Activated CD4-positive, alpha-beta T cell treated with anti-CD3 and anti-CD28 coated beads for 4 hours (primary cell): ENCODE measurements at places on chromosomes 12 and 14.

DNA sequence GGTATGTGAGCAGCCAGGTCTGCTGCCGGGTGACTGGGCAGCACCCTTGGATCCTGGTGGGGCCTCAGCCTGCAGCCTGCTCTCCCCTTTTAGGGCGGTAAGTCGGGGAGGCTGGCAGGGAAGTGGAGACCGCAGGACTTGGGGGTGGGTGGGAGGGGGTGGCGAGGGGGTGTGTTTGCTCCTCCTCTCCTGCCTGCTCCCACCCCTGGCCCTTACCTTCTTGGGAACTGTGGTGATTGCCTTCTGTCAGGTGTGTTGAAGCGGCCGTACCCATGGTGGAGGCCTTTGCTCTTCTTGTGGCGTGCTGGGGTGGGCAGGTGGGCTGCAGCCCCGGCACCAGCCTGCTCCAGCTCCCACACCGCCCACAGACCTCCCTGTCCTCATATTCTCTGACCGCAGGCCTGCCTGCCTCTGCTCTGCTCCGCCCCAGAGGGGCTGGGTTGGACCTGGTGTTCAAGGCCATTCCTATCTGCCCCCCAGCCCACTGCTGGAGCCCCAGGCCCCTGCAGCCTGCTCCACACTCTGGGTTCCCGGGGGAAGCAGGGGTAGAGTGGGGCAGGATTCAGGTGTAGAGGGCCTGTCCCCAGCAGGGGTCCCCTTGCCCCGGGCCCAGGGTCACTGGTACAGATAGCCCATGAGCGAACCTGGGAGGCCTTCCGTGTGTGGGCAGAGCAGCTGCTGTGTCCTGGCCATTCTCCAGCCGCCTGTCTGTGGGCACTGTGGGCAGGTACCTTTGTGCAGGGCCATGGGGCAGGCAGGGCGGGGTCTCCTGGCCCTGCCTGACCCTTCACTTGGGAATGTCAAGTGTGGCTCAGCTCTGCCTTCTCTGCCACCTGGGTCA is 5.2 kb downstream of the TEDC1 start:
- DNase-seq: no peak

GRCh38 chr14:69484444-69485314 is at the start of gene PLEKHD1:
Gene PLEKHD1, plus strand, starts transcription at chr14:69484728. Its CDS starts 238 bp downstream, at chr14:69484966.
- no peak for DNase-seq

DNA sequence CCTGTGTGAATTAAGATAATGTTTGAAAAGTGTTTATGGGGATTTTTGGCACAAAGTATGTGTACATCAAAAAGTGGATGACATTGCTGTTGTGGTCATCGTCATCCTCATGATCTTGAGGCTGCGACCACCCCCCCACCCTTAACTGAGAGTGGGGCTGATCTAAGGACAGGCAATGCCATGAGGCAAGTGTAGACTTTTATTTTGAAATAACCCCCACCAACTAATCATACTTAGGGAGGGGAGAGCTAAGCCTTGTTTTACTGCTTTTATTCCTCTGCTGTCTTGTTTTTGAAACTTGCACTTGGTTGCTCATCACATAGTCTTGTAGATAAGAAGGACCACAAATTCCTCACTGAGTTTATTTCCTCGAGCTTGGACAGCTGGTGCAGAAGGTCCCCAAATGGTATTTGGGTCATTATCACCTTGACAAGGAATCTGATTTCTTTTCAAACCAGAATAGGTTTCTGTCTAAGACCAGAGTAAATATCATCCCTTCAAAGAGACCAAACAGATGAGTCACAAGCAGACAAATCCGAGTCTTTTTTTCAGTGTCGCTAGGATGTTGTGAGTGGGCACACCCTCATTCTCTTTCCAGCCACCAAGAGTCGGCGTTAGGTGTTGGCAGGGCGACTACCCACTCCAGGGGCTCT is 23.9 kb upstream of the SMOC1 start:
- no peak for DNase-seq

DNA sequence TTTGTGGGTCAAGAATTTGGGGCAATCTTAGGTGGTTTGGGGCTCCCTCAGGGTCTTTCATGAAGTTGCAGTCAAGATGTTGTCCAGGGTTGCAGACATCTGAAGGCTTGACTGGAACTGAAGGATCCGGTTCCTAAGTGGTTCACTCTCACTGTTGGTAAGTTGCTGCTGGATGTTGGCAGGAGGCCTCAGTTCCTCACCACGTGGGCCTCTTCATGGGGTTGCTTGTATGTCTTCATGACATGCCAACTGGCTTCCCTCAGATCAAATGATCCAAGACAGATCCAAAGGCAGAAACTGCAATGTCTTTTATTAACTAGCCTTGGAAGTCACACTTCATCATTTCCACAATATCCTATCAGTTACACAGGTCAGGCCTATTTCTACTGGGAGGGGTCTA is 49.2 kb downstream of the ARF6 start:
- DNase-seq: no peak

- DNase-seq: no peak
Measured at GRCh38 chr14:32300136-32300535, 29.0 kb upstream of the AKAP6 start.

GRCh38 chr14:90740081-90740480 is 76.1 kb downstream of the TTC7B start:
- DNase-seq: no peak

DNA sequence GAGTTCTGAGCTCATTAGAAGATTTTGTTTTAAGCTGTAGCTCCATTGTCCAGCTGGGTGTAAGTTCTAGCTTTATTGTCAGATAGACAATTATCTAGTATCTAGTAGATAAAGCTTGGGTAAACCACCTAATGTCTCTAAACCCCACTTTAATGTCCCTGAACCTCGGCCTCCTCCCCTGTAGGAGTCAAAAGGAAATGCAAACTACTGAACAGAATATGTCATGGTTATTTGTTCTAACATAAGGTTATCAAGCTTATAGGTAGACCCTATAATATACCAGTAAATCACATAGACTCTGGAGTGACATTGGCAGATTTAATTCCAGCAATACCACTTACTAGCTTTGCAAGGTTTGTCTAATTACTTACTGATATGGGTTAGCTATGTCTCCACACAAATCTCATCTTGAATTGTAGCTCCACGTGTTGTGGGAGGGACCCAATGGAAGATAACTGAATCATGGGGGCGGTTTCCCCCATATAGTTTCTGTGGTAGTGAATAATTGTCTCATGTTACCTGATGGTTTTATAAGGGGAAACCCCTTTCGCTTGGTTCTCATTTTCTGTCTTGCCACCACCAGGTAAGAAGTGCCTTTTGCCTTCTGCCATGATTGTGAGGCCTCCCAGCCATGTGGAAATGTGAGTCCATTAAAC is 29.4 kb downstream of the BCAT1 start:
- peak; percentile 3 for DNase-seq

DNA sequence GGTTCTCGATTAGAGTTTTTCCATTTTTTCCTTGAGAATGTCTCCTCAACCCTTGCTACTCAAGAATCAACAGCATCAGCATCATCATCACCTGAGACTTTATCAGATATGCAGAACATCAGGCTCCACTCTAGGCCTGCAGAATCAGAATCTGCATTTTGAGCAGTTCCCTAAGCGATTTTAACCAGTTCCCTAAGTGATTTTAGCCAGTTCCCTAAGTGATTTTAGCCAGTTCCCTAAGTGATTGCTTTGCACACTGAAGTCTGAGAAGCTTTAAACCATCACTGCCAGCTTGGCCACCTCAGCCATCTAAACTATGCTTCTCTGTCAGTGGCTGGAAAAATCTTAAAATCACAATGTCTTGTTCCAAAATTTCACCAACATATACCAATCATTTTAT is 29.4 kb upstream of the SLC38A1 start:
- DNase-seq: no peak

- no peak for DNase-seq
Measured at GRCh38 chr14:50834802-50835276, 3.9 kb upstream of the NIN start.

DNA sequence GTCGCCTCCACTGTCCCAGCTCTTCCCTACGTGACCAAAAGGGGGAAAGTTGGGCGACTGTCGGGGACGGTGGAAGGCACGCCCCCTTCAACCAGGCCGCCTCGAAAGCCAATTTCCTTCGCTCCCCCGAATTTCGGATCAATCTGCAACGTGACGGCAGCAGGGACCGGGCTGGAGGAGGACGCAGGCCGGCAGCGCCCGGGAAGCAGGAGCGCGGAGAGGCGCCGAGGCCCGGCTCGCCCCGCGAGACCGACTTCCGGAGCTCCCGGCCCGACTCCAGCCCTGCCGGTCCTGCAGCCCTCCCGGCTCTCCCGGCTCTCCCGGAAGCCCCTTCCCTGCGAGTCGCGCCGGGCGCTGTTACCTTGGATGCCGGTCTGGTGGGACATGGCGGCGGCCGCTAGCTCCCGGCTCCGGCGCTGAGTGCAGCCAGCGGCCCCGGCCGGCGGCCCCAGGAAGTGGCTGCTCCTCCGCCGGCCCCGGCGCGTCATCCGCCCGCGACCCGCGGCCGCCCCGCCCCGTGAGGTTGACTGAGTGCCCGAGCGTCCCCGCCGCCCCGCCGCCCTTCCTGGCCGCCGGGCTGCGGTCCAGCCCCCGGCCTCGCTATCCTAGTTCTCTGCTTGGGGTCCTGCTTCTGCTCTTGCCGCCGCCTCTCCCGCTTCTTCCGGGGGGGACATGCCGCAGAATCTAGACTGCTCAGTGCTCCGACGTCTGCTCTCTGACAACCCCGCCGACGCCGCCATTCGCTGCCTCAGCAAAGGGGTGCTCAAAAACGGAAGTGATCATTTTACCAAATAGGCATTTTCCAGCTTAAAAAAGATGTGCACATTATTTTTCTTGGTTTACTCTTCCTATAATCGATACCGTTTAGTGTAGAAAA is at the start of gene TWF1:
Gene TWF1 (minus strand): TSS at position 458 of the 877 bp plus-strand sequence. CDS start 72 bp downstream, at position 386.
- peak; percentile 79 for DNase-seq

GRCh38 chr12:48936379-48936979 is 11.2 kb upstream of the FKBP11 start:
- peak; percentile 89 for DNase-seq

DNA sequence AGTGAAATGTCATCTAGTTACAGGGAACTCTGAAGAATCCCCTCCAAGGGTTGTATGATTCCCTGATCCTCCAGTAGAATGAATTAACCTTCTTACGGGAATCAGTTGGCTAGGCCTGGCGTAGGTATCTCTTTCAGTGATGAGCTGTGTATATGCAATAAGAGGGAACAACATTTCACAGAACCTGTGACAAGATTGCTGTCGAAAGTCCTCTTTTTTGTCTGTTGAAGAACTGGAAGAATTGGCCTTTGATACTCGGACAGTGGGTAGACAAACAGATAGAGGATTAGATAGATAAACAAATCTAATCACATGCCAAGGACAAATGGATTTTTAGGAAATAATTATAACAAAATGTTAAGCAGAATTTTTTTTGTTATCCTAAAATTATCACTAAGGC is 184.6 kb downstream of the MDGA2 start:
- no peak for DNase-seq

- DNase-seq: no peak
Measured at GRCh38 chr14:102873546-102874061, 48.9 kb upstream of the AMN start.
